ENCODE measurements at places on chromosomes 7 and 10.
A peak's percentile ranks its signal among the peaks of the same experiment; 100 is the strongest.

DNA sequence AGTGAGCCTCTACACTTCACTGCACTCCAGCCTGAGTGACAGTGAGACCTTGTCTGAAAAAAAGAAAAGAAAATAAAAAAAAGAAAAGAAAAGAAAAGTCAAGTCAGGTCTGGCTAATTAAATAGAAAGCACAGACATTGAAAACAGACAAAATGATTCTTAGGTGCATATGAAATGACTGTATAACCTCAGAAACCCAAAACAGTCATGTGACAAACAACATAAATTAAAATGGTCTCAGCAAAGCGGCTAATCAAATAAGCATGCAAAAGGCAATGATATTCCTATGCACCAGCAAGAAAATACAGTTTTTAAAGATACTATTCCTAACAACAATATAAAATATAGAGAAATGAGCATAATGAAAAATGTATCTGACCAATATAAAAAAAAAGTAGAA lies 38.3 kb downstream of the LRRC20 start:
- DNase-seq = no peak

DNA sequence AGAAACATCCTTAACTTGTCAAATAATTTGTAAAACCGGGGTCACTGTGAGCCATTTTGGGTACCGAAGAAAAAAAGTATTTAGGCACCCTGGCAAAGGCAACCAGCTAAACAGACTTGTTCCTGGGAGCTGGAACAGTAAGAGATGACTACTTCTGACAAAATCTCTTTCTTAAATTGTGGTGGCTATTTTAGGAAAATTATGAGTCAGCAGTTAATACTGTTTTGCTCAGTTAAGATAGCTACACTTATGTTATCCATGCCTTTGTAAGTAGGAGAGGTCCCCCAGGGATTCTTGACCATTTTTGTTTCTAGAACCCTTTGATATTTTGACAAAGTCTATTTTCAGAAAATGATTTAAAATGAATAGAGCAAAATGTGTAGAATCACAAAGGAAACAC lies 68.7 kb downstream of the TAX1BP1 start:
- no peak for DNase-seq

DNA sequence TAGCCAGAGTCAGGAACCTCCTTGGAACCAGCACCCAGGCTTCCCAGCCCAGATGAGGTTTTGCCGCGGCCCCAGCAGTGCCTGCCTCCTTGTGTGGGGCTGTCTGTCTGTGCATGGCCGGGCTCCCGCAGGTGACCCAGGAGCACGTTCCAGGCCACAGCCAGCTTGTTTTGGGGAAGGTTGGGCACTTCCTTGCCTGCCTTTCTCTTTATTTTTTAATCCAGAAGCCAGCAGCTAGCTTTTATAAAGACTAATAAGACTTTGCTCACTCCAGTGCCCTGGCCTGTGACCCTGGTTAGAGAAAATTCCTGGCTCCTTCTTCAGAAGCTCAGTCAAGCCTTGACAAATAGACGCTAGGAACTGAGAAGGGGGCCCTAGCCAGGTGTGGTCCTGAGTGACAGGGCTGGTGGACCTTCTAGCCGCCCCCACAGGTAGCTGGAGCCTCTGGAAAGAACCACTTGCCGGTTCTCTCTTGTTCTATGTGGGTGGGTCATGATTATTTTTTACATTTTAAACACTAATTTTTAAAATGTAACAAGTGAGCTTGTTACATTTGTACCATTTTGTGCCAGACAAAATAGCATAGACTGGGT lies 837 bp downstream of the SLC29A3 start:
- DNase-seq = no peak

DNA sequence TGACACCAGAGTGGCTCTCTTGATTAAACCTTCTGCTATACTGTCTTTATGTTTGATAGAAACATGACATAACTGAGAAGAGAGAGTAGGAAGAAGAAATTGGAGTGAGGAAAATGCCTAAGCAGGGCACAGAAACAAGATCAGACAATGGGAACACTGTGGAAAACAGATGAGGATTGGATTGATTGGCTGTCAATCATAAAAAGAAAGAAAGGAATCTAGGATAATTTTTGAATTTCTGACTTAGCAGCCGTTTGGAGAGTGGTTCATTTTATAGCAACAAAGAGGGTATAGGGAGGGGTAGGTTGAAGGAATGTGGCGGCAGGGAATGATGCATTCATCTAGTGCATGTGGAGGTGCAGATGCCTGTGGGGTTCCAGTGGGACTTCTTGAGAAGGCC lies 7.8 kb downstream of the TEX47 start:
- no peak for DNase-seq

DNA sequence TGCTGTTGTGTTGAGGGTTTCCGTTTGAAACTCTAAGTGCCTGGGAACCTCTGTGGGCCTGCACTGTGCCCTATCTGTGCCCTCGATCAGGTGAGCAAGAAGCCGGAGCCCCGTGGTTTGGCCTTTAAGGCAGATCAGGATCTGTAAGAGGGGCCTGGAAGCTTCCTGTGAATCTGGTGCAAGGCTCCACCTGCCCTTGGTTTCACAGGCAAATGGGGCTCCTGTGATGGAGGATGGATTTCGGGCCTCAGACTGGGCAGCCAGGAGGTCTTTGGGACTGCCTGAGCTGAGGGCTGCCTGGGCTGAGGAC lies 21.6 kb downstream of the SCART1 start:
- DNase-seq = peak; percentile 53

DNA sequence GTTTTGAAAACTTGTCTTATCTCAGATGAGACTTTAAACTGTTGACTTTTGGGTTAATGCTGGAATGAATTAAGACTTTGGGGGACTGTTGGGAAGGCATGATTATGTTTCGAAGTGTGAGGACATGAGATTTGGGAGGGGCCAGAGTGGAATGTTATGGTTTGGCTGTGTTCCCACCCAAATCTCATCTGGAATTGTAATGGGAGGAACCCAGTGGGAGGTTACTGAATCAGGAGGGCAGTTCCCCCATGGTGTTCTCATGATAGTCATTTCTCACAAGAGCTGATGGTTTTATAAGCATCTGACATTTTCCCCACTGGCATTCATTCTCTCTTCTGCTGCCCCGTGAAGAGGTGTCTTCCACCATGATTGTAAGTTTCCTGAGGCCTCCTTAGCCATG lies 13.8 kb upstream of the POT1 start:
- no peak for DNase-seq

DNA sequence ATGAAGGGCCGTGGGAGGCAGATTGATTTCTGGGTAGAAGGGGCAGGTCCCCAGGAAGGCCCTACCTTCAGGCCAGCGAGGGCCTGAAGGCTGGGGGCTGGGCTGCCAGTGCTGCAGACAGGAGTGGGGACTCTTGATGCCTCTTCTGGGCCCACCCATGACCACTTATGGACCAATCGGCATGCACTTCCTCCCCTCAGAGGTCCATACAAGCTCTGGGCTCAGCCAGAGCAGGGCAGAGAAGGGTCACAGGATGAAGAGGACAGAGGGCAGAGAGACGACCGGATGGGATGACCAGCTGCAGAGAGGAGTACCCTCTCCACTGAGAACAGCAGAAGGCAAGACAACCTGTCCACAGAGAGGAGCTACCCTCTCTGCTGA lies 120.1 kb downstream of the DYNC2I1 start:
- DNase-seq = peak; percentile 43

DNA sequence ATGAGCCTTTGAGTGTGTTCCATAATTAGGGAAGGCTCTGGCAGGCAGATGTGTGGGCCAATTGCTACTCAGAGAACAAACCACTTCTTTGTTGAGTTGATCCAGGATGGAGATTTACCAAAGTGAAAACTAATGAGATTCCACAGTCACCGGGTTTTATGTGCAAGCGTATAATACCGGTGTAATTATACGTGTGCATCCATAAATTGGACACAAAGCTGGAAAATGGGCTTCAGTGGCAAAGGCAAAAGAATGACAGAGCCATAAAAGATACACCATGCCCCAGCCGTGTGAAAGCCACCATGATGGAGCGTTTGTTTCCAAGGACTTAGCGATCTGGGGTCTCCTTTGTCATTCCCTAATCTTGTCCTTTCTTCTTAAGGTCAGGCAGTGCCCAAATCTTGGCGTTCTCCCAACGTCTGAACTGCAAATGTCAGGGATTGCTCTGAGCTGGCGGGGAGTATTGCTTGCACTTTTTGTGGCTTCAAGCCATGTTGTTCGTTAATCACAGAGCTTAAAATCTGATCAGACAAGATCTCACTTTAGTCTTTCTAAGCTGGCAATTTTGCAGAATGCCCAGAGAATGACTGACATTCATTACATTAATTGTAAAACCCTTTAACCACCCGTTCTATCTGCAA lies 70.1 kb downstream of the NPTX2 start:
- DNase-seq = no peak

- no peak for DNase-seq
These were observed 489.2 kb upstream of the KCND2 start for GRCh38 chr7:119783799-119784198.

GRCh38 chr10:70749756-70750155 lies 35.4 kb downstream of the TBATA start:
- no peak for DNase-seq

DNA sequence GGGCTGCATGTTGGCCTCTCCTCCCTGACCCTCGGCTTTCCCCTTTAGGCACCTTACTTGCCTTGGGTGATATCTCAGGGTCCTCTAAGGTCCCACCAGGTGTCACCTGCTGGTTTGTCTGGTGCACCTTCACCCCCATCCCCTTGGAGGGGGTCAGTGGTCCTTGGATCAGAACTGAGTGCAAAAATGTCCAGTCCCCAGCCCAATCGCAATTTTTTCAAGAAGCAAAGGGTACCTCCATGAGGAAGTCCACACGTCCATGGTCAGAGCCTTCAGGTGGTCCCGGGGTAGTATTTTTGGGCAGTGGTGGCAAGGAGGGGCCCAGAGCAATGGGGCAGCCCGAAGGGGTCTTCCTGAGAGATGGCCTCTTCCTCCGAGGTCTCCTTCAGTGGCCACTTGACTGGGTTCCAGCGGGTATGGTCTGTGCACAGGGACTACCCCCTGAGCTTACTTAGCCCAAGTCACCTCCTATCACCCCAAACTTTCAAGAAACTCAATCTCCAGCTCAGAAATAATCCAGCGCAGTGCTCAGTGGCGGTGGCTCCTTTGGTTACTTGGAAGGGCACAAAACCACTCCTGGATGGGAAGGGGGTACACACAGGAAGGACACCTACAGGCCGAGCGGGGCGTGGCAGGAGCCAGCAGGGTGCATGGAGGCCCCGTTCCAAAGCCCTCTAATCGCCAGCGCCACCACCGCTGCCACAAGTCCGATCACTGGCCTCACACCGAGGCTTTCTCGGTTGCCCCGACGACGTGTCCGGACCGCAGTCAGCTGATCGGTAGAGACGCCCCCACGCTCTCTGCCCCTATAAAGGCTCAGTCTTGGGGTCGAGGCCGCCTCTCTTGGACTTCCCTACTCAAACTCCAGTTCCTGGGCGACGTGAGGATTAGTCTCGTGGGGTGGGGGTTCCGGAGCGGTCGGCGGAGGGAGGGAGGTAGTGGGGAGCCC lies 4.5 kb downstream of the SAP25 start:
- DNase-seq = peak; percentile 61

GRCh38 chr10:131188494-131188893 lies 123.0 kb downstream of the TCERG1L start:
- DNase-seq = no peak

DNA sequence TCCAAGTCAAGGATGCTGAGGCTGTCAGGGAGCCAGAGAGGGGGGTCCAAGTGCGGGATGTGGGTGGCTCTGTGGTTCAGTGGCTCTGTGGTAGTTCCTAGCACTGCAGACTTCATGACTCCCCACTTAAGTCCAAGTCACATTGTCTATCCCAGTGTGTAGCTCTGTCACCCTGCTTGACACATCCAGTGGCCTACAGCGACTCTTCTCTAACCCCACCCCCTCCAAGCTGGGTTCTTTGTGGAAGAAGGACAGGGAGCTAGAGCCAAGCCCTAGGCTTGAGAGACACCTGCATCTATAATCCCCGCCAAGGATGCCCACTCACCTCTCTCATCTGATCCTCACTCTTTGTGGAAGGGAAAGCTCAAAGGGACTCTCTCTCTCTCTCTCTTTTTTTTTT lies 57.6 kb downstream of the ADCYAP1R1 start:
- no peak for DNase-seq

DNA sequence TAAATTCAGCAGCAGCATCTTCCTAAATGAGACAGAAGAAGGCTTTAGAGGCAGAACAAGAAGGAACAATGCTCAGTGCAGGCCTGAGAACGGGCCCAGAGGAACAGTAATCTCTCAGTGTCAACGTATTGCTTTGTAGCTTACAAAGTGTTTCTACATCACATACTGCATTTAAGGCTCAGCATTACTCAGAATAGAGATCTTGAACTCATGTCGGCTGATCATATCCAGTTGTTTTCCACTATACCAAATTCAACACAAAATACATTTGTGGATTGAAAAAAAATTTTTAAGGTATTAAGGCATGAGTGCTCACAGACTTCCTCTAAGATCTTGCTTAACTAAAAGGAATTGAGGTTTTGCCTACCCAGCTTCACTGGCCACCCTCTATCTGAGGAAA lies 325.1 kb downstream of the HPSE2 start:
- no peak for DNase-seq

DNA sequence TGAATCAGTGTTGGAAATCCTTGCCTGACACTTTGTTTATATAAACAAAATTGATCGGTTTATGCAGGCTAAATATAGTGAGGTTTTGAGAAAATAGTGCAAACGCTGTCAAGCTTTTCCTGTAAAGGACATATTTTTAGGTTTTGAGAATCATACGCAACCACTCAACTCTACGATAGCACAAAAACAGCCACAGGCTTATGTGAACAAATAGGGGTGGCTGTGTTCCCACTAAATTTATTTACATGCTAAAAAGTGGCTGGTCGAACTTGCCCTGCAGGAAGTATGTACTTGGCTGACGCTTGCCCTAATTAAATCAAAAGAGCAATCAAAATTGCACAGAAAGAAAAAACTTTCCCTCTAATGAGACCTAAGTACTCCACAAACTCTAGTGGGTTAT lies 234.7 kb upstream of the CACNA2D1 start:
- no peak for DNase-seq

GRCh38 chr10:29900865-29901264 lies 158.5 kb downstream of the JCAD start:
- no peak for DNase-seq

- no peak for DNase-seq
These were observed 3.2 kb downstream of the GLI3 start for GRCh38 chr7:42233695-42234331.

Measured in activated CD8-positive, alpha-beta T cell treated with anti-CD3 and anti-CD28 coated beads, Interleukin-2, amount 10 ng/mL, durations not matched to agents 7 days and 5 days (primary cell).